ENCODE measurements at places on chromosomes 4 and X.

DNA sequence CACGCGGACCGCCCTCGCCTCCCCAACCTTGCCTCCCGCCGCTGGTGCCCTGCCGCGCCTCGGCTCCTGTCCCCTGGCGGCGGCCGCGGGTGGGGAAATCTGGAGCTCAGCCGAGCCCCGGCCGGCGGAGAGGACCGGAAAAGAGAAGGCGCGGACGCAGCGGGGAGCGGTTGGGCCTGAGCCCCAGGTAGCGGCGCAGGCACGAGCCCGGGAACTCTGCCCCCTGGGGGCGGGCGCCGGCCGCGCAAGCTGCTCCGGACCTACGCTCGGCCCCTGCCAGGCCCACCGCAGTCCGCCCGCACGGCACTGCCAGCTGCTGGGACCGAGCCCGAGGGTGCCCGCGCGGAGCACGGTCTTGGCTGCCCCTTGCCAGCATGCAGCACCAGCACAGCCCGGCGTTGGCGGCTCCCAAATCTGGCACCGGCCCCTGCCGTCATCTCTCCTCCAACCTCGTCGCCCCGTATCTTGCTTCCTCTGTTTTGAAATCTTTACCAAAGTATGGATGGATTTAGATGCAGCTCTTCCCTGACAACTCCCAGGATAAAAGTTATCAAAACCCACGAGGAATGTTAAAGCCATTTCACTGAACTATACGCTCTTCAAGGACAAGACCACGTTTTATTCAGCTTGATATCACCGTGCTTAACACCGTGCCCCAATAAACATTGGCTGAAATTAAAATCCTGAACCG lies at the start of gene PRSS12:
PRSS12 (minus strand) TSS at position 161 of the 691 bp plus-strand sequence. CDS start 283 bp downstream, outside the sequence.
- DNase-seq: peak; percentile 96

- DNase-seq: no peak
Observed at GRCh38 chrX:119177278-119177677, 49.7 kb upstream of the KIAA1210 start.

GRCh38 chrX:122135070-122135469 lies 1049.0 kb upstream of the GRIA3 start:
- no peak for DNase-seq

- no peak for DNase-seq
Observed at GRCh38 chr4:161252520-161253141, 911.2 kb downstream of the FSTL5 start.

Measured in SK-N-SH (cell line).